ENCODE measurements at places on chromosomes 1 and 21. TPM values are rescaled to one million over a fixed set of nuclear protein-coding genes. Genes with fewer than 3 reads are reported as not detected.

Gene UBL4B
- polyA plus RNA-seq, result not detected

Gene C1orf185
- polyA plus RNA-seq, result not detected

Gene DNASE2B
- not detected for polyA plus RNA-seq

Gene RXFP4
- not detected for polyA plus RNA-seq

Gene CR1L
- polyA plus RNA-seq, result 0.52 TPM

Gene CLDN19
- polyA plus RNA-seq, result 0.34 TPM

Gene CASZ1
- polyA plus RNA-seq, result 59.0 TPM

Gene LCE4A
- polyA plus RNA-seq, result not detected

Gene ARV1
- polyA plus RNA-seq, result 14.7 TPM

- DNase-seq, result no peak
Observed at GRCh38 chr1:109399326-109399957, 1.7 kb upstream of the SORT1 start.

GRCh38 chr1:165861911-165862310, 34.5 kb downstream of the UCK2 start:
- no peak for DNase-seq

GRCh38 chr21:44263768-44264167, 2.1 kb upstream of the DNMT3L start:
- no peak for DNase-seq

GRCh38 chr1:151425103-151425502, 25.7 kb downstream of the PSMB4 start:
- no peak for DNase-seq

DNA sequence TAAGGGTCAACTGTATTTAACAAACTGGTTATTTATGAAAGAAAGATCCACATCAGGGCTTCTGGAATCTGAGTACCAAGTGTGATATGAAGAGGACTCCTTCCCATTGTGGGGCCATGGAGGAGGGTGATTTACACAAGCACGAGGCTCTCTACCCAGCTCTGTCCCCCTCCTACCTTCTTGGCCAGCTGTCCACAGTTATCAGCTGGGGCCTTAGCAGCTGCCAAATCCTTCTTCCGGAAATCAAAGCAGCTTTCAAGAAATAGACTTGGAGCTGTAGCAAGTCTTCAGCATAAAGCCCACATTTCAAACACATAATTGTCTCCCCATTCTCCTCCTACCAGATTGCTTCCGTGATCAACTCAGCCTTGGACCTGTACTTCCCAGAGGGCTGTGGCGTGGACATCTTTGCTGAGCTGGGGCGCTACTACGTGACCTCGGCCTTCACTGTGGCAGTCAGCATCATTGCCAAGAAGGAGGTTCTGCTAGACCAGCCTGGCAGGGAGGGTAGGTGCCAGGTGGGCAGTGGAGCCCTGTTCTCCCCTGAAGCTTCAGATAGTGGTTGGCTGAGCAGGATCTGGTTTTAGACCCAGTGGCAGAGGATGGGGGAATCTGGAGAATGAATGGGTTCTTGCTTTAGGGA, 15.5 kb downstream of the AZIN2 start:
- DNase-seq, result no peak

DNA sequence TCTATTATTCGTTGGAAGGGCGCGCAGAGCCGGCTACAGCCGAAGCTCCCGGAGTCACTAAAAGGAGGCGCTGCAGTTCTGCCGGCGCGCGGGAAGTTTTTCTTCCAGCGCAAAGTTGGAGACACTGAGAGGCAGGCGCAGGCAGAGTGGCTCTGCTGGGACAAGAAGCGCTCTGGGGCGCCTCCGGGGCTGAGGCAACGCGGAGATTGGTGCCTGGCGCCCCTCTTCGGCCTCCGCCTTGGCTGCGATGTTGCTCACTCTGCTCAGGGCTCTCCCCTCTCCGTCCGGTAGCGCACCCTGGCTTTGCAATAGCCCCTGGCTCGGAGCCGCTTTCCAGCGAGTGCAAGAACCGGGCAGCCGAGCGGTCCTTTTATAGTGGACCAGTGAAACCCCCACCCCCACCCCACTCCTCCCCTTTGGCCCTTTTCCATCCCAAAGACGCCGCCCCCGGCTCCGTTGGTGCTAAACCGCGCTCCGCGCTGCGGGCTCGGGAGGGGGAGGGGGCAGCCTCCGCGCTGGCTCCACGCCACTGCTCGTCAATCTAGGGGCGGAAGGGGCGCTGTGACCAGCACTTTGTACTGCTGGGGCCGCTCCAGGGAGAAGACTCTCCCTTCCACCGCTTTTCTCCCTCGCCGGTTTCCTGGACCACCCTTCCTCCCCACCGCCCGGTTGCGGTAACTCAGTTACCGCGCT, at the start of gene ADAMTS1:
Gene ADAMTS1, minus strand, starts transcription at position 344 of the 693 bp plus-strand sequence. CDS start 455 bp downstream, outside the sequence.
- DNase-seq, result no peak

DNA sequence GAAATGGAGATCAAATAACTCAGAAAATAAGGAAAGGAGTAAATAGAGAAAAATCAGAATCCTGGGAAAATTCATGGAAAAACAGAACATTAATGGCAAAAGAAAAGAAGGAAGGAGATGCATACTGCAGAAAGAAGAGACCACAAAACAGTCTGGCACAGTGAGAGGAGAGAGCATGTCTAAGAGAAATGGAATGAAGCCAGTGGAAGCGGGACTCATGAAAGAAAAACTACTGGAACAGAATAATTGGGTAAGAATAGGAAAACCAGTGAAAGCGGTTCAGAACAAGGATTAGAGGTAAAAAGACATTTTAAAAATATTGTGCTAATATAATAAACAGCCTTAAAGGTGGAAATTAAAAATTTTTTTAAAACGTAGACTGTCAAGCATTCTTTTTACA, 93.6 kb upstream of the GREM2 start:
- DNase-seq, result no peak

DNA sequence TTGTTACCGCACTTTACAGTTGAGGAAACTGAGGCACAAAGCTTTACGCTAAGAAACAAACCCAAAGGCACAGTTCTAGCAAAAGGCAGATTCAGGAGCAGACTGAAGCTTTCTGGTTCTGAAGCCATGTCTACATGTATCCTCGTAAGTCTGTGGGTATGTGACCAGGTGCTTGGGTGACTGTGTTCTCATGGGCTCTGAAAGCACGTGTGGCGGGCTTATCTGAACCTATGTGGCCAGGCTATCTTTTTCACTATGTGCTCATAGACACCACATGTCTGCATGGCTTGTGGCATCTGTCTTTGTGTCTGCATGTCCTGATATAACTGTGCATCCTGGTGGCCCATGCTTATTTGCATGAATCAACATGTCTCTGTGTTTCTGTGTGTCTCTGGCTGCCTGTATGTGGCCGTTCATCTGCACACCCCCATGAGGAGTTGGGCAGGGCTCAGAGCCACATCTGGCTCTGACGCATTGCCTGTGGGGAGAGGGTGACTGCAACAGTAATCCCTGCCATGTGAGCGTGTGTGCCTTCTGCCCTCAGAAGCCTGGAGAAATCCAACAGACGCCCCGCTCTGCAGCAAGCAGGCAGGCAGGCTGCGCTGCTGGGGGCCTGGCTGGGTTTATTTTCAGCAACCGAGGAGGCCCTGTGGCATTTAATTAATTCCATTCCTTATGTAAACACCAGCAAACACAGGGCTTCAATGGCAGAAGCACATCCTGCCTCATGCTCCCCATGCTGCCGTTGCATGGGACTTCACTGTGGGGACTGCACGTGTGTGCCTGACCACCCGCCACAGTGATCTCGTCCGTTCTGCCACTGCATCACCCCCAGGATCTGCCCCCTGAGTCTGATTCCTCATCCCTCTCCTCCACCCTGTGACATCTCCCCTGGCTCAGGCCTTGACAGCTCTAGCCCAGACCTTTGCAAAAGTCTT, 115.4 kb downstream of the TRABD2B start:
- DNase-seq, result no peak

- no peak for DNase-seq
Observed at GRCh38 chr1:181129771-181130606, 41.5 kb downstream of the IER5 start.

DNA sequence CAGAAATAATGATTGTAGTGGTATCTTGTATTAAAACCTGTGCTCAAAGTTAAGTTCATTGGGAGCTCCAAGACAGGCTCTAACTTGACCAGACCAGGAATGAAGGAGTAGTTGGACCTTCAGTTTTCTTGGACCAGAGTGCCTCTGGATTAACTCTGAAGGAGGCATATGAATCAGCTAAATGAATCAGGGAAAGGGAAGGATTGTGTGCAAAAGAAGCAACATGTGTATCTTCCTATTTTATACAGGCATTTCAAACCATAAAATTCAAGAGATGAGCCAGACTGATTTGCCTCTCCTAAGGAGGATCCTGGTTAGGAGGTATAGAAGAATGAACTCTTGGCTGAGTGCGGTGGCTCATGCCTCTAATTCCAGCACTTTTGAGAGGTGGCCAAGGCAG, 71.4 kb downstream of the CC2D1B start:
- DNase-seq, result no peak

DNA sequence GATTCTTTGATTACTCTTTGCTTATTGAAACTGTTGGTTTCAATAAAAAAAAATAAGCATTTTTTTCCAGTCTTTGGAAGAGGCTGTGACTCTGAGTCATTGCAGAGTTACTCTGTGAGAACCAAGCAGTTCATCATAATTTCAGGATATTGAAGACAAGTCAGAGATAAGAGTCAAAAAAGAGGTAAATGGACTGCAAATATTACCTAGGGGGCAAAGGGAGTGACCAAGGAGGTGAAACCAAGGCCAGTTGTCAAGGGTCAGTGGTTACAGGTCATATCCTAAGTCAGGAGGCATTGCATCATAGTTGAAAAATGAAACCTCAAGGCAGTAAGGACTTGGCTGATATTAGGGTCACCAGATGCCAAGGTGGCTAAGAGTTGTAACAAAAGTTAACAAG, 597.1 kb upstream of the USP24 start:
- DNase-seq, result no peak

- no peak for DNase-seq
Observed at GRCh38 chr21:26887251-26887650, 42.0 kb upstream of the ADAMTS1 start.

DNA sequence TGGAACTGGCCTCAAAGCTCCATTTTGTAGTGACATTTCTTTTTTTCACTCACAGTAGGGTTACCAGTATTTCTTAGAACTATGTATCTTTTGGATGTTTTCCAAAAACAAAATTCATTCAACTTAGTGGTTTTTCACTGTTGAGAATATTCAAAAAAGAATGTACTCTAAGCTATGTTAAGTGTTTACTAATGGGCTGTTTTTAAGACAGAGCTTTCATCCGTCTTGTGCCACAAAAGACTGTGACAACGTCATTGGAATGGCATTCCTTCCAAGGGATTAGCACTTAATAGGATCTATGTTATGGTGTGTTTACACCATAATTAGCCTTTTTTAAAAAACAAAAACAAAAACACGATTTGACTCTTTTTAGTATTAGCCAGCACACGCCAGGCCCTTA, 66.8 kb downstream of the TTC3 start:
- no peak for DNase-seq

GRCh38 chr1:151867321-151867720, 13.8 kb upstream of the THEM5 start:
- no peak for DNase-seq

GRCh38 chr1:81327103-81327710, 473.5 kb upstream of the ADGRL2 start:
- no peak for DNase-seq

DNA sequence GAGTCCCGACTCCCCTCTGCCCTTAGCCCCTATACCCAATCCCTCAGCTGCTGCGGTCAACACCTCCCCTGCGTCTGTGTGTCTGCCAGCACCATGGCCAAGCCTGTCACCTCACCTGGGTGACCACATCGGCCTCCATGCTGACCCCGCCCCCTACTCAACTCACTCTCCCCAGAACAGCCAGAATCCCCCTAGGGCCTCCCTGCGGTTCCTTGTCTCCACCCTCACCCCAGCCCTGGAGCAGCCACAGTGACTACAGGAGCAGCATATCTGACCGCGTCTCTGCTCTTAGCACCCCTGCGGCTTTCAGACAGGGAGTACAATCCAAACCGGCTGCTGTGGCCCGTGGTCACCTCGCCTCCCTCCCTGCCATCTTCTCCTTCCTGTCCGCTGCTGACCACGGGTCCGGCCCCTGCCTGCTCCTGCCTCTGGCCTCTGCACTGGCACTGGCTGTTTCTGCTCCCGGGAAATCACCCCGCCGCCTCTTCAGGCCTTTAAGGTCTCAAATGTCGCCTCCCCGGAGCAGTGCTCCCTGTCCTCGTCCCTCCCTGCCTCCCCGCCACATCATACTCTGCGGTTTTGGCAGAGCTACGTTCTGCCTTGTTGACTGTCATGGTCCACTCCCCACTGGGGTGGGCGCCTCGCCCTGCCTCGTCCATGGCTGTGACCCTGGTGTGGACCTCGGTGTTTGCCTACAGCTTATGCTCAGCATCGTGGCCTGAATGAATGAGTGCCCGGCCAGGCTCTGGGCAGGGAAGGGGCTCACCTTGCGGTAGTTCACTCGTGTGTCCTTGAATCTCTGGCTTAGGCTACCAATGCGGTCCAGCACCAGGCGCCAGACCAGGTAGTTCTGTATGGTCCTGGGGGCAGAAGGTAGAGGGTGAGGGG, 11.1 kb downstream of the PRXL2B start:
- no peak for DNase-seq

DNA sequence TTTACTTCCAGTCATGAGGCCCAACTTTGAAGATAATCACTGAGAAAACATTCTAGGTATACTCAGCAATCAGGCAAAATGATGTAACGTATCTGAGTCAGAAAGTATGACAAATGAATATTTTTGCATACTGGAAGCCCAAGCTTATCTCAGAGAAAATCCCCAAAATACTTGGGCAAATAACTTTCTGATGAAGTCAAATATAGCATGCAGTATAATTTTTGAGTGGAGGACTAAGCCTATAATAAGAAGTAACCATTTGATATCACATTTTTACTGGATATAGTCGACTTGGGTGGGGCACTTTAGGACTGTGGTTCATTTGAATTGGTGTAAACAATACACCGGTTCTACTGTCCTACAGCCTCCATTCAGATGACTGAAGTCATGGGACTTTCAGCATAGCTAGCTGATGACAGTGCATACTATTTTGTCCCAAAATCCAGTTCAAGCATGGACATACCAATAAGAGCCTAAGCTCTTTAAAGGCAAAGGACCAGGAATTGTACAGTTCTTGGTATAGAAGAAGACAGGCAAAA, 2.3 kb upstream of the GADD45A start:
- no peak for DNase-seq

DNA sequence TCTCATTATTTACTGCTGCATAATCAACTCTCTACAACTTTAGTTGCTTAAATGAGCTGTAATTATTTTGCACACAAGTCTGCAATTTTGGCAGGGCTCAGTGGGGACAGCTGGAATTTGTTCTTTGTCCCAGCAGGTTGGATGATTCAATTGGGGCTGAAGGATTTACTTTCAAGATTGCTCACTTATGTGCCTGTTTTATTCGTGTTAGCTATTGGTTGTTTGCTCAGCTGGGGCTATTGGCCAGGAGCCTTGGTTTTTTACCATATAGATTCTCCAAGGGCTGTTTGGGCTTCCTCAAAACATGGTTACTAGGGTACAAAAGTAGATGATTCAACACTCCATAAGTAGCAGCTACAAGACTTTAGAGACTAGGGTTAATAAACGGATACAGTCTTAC, 13.4 kb downstream of the OR10R2 start:
- DNase-seq, result no peak

GRCh38 chr1:153572569-153573015, 6.9 kb upstream of the S100A2 start:
- DNase-seq, result no peak

Data from forelimb muscle (tissue), 1 donor.